Stimulated activated CD8-positive, alpha-beta memory T cell treated with anti-CD3 and anti-CD28 coated beads, Interleukin-2, amount 100 ng/mL, for 48 hours (primary cell): ENCODE measurements at places on chromosomes 11 and 22.

DNA sequence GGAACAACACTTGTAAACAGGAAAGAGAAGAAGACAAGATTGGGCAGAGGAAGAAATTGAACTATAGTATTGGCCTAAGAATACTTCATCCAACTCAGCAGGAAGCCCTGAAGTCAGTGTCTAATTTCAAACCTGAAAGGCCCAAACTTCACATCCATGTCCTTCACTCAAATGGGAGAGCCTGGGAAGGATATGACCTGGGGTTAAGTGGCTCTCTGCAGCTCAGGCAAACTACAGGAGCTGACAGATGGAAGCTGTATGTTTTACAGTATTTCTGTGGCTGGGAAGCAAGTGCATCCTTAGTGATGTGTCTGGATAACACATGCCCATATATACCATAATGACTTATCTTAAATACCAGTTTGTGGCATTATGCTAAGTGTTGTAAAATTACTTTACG, 196.2 kb downstream of the SOX6 start:
- DNase-seq: no peak

- DNase-seq: no peak
Measured at GRCh38 chr22:36741204-36741793, 34.6 kb downstream of the IFT27 start.

GRCh38 chr22:40289991-40290459, 56.3 kb upstream of the ADSL start:
- peak; percentile 46 for DNase-seq

GRCh38 chr11:7421136-7421535, 64.2 kb upstream of the OLFML1 start:
- no peak for DNase-seq

DNA sequence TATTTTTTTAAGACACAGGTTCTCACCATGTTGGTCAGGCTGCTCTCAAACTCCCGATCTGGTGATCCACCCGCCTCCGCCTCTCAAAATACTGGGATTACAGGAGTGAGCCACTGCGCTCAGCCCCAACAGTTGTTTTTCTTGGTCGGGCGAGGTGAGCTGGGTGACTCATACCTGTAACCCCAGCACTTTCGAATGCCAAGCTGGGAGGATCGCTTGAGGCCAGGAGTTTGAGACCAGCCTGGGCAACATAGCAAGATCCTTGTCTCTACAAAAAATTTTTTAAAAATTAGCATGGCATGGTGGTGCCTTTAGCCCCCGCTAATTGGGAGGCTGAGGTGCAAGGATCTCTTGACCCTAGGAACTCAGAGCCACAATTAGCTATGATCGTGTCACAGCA, 7.0 kb upstream of the NF2 start:
- DNase-seq: no peak

DNA sequence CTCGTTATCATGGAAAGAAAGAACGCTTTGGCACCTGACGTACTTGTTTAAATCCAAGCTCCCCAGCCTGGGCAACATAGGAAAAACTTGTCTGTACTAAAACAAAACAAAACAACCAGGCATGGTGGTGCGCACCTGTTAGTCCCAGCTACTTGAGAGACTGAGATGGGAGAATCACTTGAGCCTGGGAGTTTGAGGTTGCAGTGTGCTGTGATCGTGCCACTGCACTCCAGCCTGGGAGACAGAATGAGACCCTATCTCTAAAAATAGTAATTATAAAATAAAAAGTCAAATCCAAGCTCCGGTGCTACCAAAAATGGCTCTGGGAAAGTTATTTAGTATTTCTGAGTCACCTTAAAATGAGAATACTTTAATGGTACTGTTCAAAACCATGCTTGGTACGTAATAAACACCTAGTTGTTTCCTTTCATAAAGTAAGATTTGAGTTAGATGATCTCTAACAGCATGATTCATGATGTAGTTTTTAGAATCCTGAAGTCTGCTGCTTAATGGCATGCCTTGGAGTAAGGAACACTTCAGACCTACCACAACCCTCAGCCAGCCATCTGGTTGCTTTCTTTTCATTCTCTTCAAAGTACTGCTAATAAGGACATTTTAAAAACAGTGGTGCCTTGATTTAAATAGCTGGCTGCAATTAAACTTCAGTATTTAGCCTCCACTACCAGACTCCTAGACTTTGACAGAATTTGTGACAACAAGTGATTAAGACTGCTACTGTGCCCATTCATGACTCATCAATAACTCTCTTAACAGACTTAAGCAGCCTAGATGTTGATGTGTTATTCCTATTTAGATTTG, 8.4 kb downstream of the PPME1 start:
- DNase-seq: no peak

- DNase-seq: no peak
Measured at GRCh38 chr11:116837231-116838091, at the start of gene APOA1. TSS of gene APOA1 (minus strand) at chr11:116837622. CDS start at chr11:116837387, 235 bp downstream.

DNA sequence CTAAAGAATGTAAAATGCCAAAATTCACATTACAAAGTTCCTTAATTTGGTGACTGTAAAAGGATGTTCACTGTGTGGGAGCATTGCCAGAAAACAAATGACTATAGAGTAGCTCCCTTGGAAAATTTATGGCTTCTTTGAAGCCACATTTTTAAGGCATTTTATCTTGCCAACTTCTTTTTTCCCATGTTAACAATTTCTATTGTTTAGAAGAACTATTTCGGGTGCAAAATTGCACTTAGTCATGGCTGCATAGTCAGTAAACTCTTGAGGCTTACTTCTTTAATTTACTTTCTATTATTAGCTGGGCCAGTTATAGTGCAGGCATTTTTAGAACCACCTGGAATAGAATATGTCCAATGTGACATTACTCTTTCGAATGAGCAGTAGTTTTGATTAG, 515.3 kb downstream of the JRKL start:
- DNase-seq: no peak

- DNase-seq: no peak
Measured at GRCh38 chr11:87030458-87031054, 7.2 kb upstream of the TMEM135 start.

GRCh38 chr11:73267906-73268540, 4.1 kb upstream of the P2RY6 start:
- DNase-seq: no peak

DNA sequence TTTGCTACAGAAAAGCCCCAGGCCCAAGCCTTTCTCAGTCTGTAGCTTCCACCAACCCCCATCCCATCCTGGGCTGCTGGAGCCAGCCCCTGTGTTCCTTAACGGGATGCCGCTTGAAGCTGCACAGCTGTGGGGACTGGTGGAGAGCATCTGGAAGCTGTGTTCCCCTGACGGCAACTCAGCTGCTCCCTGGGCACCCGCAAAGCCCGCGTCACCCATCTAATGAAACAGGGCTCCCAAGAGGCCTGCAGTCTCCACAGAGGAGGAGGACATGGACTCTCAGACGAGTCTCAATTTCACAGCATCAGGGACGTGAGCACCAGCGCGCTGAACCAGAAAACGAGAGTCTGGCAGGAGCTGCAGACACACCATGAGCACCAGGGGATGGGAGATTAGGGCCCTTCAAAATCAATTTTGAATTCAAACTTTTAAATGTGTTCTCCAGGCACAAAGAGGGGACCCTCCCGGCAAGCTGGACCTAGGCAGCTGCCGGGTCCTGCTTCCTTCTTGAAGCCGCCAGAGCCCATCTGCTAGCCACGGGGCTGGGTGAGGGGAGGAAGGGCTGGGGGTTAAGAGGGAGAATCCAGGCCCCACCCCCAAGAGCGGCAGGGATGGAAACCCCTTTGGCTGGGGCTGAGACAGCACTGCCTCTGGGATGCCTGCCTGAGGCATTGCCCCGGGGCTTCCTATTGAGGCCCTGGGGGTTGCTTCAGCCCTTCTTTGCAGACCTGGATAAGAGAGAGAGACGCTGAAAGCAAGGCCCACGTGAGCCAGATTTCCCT, 21.0 kb downstream of the LMO1 start:
- DNase-seq: no peak

- no peak for DNase-seq
Measured at GRCh38 chr11:33885338-33886005, 6.4 kb downstream of the LMO2 start.
